ENCODE measurements at places on chromosomes 3 and 15.

- DNase-seq: no peak
Observed at GRCh38 chr3:153445817-153446216, 283.8 kb downstream of the RAP2B start.

GRCh38 chr15:52362497-52362896 is 66.9 kb upstream of the MYO5C start:
- DNase-seq: peak; percentile 41

- peak; percentile 90 for DNase-seq
Observed at GRCh38 chr15:79965846-79966630, 5.0 kb downstream of the BCL2A1 start.

- DNase-seq: no peak
Observed at GRCh38 chr15:85956532-85957275, 123.0 kb upstream of the AGBL1 start.

DNA sequence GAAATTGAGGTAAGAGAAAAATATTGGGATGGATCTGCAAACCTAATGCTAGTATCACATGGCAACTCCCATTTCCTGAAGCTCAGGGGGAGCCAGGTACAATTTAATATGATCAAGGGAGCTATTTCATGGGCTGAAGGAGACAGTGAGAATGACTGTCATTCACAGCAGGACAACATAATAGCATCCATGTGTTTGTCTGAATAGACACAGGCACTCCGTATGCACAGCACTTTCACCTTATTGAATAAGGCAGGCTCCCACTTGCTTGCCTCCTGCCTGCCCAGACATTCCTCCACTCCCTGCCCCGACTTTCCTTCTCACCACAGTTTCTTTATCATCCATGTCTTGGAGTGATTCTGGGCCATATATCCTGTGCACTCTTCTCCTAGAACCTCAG is 156.6 kb upstream of the SLC24A5 start:
- no peak for DNase-seq

DNA sequence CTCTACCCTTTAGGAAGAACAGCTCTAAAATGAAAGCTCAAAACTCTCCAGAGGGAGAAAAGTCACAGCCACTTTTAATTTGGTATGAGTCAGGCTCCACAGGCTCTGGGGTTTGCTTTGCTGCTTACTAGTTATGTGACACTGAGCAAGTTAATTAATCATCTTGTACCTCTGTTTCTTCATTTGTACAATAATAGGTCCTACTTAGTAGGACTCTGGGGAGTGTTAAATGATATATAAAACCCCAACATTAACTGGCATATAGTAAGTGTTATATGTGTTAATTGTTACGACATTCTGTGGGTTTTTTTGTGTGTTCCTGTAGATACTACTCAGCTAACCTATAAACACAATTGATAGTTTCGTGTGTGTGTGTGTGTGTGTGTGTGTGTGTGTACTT is 6.6 kb downstream of the ACKR2 start:
- no peak for DNase-seq

DNA sequence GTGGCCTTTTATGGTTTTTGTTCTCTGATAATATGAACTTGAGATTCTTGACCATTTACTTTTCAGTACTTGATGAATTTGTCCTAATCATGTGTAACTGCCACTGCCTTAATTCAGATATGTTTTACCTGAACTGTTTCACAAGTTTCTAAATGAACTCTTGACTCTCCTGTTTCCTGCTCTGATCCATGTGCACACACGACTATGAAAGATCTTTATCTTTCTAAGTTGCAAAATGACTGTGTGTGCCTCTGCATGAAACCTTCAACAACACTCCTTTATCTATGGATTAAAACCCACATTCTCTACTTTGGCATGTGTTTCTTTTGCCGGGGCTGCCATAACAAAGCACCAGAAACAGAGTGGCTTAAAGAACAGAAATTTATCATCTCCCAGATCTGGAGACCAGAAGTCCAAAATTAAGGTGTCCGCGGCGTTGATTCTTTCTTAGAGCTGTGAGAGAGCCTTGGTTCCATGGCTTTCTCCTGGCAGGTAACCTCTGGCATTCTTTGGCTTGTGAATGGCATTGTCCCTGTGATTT is 275.0 kb downstream of the ADAMTSL3 start:
- no peak for DNase-seq

- DNase-seq: no peak
Observed at GRCh38 chr15:91491101-91491950, 362.2 kb upstream of the SLCO3A1 start.

GRCh38 chr15:55507567-55507966 is 467 bp downstream of the DNAAF4 start:
- DNase-seq: no peak

GRCh38 chr3:17038900-17039553 is 154.3 kb downstream of the PLCL2 start:
- no peak for DNase-seq

GRCh38 chr15:70215951-70216350 is 118.2 kb upstream of the TLE3 start:
- DNase-seq: no peak

GRCh38 chr3:81692766-81693165 is 68.7 kb downstream of the GBE1 start:
- DNase-seq: no peak

GRCh38 chr3:129611446-129611800 is 4.9 kb upstream of the PLXND1 start:
- DNase-seq: no peak

DNA sequence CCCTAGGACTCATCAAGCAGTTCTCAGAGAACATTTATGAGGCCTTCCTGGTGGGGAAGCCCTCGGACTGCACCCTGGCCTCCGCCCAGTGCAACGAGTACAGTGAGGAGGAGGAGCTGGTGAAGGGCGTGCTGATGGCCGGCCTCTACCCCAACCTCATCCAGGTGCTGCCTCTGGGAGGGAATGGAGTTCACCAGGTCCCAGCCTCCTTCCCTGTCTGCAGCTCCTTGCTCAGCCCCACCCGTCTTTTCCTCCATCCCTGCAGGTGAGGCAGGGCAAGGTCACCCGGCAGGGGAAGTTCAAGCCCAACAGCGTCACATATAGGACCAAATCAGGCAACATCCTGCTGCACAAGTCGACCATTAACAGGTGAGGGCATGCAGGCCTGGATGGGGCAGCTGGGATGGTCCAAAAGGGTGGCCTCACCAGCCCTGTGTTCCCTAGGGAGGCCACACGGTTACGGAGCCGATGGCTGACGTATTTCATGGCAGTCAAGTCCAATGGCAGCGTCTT is 46.3 kb downstream of the DHX30 start:
- DNase-seq: no peak

GRCh38 chr3:5058471-5058951 is 63.6 kb upstream of the ARL8B start:
- DNase-seq: no peak

GRCh38 chr3:138908846-138909245 is 38.1 kb downstream of the FOXL2 start:
- DNase-seq: peak; percentile 88

- DNase-seq: no peak
Observed at GRCh38 chr3:17473761-17474160, 268.7 kb downstream of the TBC1D5 start.

DNA sequence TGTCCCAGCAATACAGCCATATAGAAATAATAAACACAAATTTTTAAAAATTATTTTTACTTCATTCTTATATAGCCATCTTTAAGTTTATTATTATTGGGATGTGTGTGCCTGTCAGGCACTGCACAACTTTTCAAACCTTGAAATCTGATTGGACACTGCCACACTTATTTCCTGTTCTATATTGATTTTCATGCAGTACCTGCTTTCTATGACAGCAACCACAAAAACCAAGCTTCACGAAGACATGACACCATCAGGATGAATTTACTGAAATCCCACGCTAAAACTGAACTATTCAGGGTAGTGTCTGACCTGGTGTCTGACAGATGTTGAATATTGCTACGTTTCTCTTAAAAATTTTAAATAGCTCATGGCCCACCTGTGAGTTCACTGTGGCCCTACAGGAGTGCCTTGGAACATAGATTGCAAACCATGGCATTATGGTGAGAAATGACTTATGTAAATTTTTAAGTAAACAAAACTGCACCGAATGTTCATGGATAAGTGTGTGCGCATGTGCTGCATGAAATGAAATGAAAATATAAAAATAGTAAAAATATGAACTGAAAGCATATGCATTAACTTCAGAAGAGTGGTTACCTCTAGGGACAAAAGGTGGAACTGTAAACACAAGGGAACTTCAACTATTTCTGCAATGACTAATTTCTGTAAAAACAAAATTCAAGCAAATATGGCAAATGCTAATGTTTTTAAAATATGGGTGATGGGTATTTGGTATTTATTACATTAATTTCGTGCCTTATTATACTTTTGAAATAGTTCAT is 152.3 kb downstream of the ZBTB20 start:
- DNase-seq: no peak

DNA sequence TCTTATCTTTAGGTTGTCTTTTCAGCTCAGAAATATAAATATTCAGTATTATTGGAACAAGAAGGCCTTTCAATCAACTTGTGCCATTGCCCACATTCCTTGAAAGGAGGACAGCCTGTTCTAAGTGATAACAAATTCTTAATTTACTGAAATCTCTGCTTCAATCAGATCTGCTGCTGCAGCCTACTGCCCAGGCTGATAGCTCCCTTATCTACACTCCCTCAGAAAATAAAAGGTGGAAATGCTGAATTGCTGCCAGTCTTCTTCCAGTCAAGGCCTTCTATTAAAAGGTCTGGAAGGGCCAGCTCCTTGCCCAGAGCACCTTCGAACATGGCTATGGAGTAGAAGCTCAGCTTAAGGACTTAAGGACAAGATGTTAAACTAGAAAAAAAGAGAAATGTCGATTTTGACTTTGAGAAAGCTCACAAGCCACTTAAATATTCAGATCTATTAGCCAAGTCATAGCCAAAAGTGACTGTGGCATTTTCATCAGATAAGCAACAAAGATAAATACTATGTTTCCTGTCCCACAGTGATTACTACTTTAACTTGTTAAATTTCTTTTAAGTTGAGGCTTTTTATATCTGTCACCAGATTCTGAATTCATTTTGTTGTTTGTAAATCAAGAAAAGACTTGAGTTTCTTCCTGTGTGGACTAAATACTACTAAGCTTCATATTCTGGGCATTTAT is 480.5 kb upstream of the CBLB start:
- no peak for DNase-seq

DNA sequence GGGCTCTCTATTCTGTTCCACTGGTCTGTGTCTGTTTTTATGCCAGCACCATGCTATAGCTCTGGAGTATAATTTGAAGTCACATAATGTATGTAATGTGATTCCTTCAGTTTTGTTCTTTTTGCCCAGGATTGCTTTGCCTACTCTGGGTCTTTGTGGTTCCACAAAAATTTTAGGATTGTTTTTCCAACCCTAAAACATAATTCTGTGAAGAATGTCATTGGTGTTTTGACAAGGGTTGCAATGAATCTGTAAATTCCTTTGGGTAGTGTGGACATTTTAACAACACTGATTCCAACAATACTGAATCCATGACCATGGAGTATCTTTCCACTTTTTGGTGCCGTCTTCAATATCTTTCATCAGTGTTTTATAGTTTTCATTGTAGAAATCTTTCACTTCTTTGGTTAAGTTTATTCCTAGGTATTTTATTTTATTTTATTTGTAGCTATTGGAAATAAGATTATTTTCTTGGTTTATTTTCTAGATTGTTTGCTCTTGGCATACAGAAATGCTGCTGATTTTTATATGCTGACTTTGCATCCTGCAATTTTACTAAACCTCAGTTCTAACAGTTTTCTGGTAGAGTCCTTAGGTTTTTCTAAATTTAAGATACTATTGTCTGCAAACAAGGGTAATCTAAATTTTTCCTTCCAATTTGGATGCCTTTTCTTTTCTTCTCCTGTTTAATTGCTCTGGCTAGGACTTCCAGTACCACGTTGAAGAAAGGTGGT is 29.7 kb downstream of the TJP1 start:
- no peak for DNase-seq

GRCh38 chr3:184479426-184480126 is 82.0 kb upstream of the EPHB3 start:
- DNase-seq: peak; percentile 71

DNA sequence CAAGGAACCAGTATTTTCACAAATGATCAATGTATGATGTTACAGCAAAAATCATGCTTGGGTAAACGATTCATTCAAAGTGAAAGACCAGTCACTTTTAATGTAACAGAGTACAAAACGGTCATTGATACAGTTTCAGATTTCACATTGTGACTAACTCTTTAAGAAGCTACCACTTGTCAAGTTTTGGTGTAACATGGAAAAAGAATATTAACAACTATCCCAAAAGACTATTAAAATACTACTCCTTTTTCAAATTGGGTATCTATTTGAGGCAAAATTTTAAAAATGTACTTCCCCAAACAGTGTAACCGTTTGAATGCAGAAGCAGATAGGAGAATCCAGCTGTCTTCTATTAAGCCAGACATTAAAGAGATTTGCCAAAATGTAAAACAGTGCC is 31.7 kb downstream of the AKAP13 start:
- peak; percentile 47 for DNase-seq

DNA sequence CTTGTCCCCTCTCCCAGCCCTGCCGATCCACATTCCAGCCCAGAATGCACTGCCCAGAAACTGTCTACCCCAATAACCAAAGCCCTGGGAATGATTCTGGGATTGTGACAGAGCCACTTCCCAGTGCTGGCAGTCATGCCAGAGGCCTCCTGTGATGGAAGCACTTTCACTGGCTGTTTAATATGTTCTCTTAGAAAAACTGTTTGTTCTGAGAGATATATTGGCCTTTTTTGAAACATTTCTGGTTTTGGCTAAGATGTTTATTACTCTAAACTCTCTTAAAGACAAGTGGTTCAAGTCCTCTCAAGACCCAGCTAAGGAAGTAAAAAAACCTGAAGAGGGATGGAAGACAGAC is 74.0 kb upstream of the HACD2 start:
- no peak for DNase-seq

GRCh38 chr3:116242825-116243224 is 202.5 kb downstream of the LSAMP start:
- DNase-seq: no peak

DNA sequence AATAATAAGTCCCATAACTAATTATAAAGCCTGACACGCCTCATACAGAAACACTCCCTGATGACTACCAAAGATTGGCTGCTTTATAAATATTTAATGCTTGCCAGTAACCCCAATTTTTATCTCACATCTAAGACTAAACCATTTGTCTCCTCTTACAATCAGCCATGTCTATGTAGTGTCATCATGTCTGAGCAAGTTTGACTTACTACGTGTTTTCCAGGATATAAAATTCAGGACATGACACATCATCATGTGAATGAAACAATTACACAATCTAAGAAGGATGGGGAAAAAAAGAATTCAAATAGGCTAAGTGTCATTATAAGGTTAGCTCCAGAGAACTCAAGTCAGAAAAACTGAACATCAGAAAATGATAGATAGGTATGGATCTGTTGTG is 208.7 kb downstream of the MECOM start:
- DNase-seq: peak; percentile 40

Data from inflammatory macrophage treated with lipopolysaccharide for 4 hours (primary cell).